ENCODE measurements at places on chromosomes 16 and 17. TPM values are rescaled to one million over a fixed set of nuclear protein-coding genes. Genes with fewer than 3 reads are reported as not detected.

HS3ST2 gene
- 0.09 TPM for total RNA-seq

RNF166 gene
- 15.1 TPM for total RNA-seq

TMED6 gene
- total RNA-seq: 0.14 TPM

RAB37 gene
- total RNA-seq: 0.37 TPM

SPNS2 gene
- 84.6 TPM for total RNA-seq

CHTF8 gene
- total RNA-seq: 160 TPM

ALDH3A1 gene
- 0.85 TPM for total RNA-seq

WNT9B gene
- not detected for total RNA-seq

CIITA gene
- total RNA-seq: 0.28 TPM

TEKT5 gene
- total RNA-seq: not detected

ZSCAN10 gene
- not detected for total RNA-seq

ANKFN1 gene
- not detected for total RNA-seq

IL34 gene
- total RNA-seq: 7.3 TPM

DNAH9 gene
- not detected for total RNA-seq

PLEKHH3 gene
- total RNA-seq: 20.0 TPM

GNG13 gene
- not detected for total RNA-seq

SLC47A2 gene
- not detected for total RNA-seq

ABCA9 gene
- 3.3 TPM for total RNA-seq

TPSAB1 gene
- not detected for total RNA-seq

SLC52A1 gene
- total RNA-seq: 0.47 TPM

LPCAT2 gene
- 23.9 TPM for total RNA-seq

KRTAP4-3 gene
- not detected for total RNA-seq

VPS9D1 gene
- 7.3 TPM for total RNA-seq

PRR35 gene
- not detected for total RNA-seq

RNF222 gene
- not detected for total RNA-seq

HSPB9 gene
- total RNA-seq: not detected

PYDC1 gene
- not detected for total RNA-seq

CRHR1 gene
- not detected for total RNA-seq

TBC1D3G gene
- not detected for total RNA-seq

RUNDC3A gene
- total RNA-seq: not detected

CCDC200 gene
- 0.14 TPM for total RNA-seq

CCL7 gene
- total RNA-seq: not detected

ZNF423 gene
- 13.4 TPM for total RNA-seq

ADAD2 gene
- total RNA-seq: not detected

EVI2B gene
- total RNA-seq: under 0.01 TPM

CACNG1 gene
- total RNA-seq: not detected

MT1H gene
- total RNA-seq: not detected

Data from dermis blood vessel endothelial cell (primary cell).